MCF 10A (cell line): ENCODE measurements at places on chromosomes 2 and 18. TPM values are rescaled to one million over a fixed set of nuclear protein-coding genes. Genes with fewer than 3 reads are reported as not detected.
A peak's percentile ranks its signal among the peaks of the same experiment; 100 is the strongest.

- peak; percentile 1 for DNase-seq
Measured at GRCh38 chr18:26406854-26407517, 141.4 kb downstream of the KCTD1 start.

- DNase-seq, result no peak
Measured at GRCh38 chr2:236117861-236118269, 50.3 kb downstream of the GBX2 start.

- no peak for DNase-seq
Measured at GRCh38 chr2:213281156-213281555, 3.1 kb upstream of the SPAG16 start.

- DNase-seq, result no peak
Measured at GRCh38 chr2:69243652-69244051, 143.4 kb downstream of the GFPT1 start.

DNA sequence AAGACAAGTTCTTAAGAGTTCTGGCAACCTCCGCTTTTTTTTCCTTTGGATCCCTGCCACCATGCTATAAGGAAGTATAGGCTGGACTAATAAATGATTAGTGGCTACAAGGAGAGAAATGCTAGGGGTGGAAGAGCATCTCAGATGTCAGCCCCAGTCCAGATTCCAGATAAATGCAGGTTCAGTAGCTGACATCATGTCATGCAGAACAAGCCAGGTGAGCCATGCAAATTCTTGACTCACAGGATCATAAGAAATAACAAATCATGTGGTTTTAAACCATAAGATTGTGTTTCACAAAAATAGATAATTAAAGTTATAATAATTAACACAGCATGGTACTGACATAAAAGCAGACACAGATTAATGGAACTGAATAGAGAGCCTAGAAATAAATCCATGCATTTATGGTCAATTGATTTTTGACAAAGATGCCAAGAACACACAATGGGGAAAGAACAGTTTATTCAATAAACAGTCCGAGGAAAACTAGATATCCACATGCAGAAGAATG, 152.9 kb upstream of the SESTD1 start:
- no peak for DNase-seq

DNA sequence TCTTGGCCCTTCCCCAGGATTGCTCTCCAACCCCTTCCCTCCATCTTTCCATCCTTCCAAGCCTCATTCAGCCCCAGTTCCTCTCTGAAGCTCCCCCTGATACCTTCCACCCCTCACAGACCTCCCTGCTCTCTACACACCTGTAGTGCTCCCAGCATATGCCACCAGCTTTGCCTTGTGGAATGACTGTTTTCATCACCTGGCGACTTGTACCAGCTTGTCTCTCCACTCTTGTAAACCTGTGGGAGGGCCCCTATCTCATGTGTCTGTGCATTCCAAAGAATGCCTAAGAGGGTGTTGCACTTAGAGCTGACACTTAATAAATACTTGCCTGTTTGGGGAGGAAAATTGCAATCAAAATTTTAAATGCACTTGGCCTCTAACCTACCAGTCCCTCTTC, 198.7 kb downstream of the BCL11A start:
- peak; percentile 57 for DNase-seq

- DNase-seq, result no peak
Measured at GRCh38 chr2:177633111-177633510, 240.5 kb downstream of the AGPS start.

DNA sequence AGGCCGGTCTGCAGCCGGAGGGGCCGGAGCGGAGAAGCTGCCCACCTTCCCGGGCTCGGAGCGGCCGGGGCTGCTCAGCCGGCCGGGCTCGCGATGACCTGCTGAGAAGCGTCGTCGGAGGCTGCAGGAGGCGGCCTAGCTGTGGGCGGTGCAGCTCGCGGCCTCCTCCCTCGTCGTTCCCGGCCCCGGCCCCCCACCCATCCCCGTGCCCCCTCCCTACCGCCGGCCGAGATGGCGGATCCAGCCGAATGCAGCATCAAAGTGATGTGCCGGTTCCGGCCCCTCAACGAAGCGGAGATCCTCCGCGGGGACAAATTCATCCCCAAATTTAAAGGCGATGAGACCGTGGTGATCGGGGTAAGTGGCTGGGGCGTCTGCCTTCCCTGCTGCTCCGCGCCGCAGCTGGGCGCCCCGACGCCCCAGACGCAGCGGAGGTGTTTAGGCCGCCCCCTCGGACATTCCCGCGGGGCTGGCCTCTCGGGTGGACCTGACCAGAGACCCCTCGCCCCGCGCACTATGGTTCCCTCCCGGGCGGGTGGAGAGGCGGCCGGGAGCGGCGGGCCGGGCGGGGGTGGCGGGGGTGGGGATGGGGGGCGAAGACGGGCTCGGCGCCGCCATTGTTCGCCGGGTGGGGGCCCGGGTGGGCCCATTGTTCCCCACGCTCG, 492 bp downstream of the KIF5C start:
- no peak for DNase-seq

- DNase-seq, result no peak
Measured at GRCh38 chr2:230156782-230157699, 62.7 kb downstream of the SP110 start.

DNA sequence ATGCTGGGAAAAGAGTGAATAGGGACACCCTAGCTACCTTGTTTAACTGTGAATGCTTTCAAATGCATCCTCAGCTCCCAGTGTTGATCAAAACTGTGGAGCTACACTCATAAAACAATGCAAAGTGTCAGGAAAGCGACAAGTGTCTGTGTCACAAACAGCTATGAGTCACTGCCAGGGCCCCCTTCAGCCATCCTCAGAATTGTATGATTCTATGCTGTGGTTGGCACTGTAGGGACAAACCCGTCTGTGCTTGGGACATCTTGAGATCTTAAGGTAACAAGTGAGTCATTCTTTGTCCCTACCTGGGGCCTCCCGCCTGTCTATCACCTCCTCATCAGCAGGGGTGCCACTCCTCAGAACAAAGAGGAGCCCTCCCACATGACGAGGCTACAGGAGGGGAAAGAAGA, 42.4 kb downstream of the KLF7 start:
- no peak for DNase-seq

- no peak for DNase-seq
Measured at GRCh38 chr18:56283316-56283715, 355.1 kb downstream of the TXNL1 start.

DNA sequence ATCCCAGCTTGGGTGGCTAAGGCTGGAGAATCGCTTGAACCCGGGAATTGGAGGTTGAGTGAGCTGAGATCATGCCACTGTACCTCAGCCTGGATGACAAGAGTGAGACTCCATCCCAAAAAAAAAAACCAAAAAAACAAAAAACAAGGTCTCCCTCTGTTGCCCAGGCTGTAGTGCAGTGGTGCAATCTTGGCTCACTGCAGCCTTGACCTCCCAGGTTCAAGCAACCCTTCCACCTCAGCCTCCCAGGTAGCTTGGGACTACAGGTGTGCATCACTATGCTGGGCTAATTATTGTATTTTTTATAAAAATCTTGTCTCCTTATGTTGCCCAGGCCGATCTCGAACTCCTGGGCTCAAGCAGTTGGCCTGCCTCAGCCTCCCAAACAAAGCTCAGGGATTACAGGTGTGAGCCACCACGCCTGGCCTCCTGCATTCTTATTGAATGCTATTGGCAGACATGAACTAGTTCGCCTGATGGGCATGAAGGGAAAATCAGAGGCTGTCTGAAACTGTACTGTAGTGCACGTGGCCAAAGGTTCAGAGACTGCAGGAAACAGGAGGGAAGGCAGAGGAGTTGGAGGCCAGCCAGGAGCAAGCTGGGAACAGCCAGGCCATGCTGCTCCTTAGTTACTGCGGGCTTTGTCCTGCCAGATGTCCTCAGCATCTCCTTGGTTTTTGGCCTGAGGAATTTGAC, 16.0 kb upstream of the ASXL2 start:
- DNase-seq, result peak; percentile 9

- DNase-seq, result no peak
Measured at GRCh38 chr18:43914018-43914417, 636.7 kb upstream of the SYT4 start.

- no peak for DNase-seq
Measured at GRCh38 chr18:22456116-22456480, 38.4 kb upstream of the CTAGE1 start.

DNA sequence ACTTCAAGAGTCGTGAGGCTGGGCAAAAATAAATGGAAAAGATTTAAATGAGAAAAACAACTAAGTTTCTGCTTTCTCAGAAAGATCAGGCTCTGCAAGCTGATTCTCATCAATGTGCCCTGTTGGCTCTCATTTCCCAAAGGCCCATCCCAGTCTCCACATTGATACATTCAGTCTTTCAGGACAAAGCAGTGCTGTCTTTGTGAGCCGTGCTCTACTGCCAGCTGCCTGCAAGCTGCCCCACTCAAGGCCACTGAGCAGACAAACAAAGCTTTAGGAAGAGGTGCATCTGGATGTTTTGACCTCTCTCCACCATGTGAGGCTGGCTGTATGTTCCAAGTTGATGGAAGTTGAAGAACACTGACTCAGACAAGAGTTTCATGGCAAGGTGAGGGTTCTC, 48.8 kb downstream of the FSHR start:
- no peak for DNase-seq

DNA sequence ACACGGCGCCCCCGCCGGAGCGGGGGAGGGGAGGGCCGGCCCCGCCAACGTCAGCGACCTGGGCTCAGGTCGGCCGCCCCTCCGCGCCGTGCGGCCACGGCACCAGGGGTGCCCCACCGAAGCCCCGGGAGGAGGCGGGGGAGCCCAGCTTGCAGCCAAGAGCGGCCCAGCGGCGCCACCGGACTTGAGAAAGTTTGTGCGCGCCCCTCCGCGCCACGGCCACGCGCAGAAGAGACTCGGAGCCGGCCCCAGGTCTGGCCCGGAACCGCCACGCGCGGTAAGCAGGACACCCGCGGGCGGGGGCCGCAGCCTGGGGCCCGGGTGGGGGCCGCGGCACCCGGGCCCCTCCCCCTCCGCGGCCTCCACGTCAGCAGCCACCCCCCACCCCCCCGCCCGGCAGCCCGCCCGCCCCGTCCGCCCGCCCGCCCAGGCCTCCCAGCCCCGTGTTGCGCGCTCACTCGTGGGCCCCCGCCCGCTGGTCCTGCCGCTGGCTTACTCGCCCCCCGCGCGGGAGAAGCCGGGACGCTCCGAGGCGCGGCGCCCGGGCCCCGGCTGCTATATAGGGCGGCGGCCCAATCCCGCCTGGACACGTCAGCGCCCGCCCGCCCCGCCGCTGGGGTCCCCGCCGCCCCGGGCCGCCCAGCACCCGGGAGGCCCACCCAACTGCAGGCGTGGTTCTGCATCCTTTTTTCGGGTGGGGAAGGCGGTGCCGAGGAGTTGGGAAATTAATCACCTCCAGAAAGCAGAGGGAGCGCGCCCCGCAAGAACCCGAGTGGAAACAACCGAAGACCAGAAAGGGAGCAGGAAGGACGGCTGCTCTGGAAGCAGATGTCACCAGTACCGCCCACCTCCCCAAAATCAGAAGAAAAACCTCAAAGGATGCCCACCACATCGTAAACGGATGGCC, 42.9 kb downstream of the HDLBP start:
- peak; percentile 40 for DNase-seq

DNA sequence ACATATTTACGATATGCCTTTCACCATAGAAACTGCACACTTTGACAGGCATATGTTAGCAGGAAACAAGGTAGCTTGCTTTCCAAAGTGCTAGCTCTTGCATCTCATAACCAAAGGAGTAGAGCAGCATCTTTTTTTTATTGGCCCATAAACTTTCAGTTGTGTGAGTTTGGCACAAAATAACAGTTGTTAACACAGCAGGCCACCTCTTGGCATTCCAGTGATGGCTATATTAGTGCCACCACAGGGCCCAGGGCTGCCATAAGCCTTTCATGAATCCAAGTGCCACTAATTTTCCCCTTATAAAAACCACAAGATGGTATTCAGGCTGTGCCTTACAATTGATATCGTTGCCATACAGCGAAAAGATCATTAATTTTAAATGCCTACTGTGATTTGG, 40.3 kb upstream of the KLF7 start:
- DNase-seq, result no peak

DNA sequence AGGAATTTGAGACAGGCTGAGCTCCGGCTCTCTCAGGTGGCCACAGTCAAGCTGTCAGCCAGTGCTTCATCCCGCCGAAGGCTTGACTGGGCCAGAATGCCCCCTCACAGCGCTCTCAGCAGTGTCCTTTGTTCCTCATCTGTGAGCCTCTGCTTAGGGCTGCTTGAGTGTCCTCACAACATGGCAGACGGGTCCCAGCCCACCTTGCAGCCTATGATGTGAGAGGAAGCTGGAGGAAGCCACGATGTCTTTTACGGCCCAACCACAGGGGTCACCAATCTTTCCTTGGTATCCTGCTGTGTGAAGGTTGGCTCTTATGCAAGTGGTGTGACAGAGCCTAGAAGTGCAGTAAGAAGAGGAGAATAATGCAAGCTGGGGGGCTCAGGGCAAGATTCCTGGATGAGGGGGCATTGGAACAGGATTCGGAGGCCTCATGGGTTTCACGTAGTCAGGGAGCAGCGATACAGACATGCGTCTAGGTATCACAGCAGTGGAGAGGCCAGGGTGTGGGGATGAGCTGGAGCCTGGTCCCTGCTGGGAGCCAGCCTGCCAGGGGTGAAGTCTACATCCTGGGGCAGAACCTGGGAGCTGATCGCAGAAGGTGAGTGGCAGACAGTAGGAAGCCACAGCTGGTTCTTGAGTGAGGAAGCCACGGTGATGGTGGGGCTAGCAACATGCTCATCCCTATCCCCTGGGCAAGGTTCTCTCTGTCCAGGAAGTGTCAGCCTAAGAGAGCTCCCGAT, 234.1 kb downstream of the GLI2 start:
- DNase-seq, result no peak

DNA sequence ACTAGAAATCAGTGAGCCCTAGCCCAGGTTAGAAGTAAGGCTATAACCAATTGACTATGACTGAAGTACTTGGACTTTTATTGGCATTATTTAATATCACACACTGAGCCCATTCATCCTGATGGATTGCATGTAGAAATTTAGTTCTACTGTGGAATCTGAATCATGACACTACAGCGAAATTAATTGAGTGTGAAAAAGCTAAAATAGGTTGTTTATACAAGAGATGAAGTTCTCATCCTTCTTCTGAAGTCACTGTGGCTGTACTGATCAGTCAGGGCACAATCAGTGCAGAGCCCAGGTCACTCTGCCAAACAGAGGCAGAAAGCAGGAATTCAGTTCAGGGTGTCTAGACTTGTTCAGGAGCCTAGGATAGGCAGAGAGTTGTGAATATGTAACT, 158.9 kb downstream of the BABAM2 start:
- DNase-seq, result no peak

GRCh38 chr18:38635709-38636430, 1070.3 kb upstream of the CELF4 start:
- no peak for DNase-seq

DNA sequence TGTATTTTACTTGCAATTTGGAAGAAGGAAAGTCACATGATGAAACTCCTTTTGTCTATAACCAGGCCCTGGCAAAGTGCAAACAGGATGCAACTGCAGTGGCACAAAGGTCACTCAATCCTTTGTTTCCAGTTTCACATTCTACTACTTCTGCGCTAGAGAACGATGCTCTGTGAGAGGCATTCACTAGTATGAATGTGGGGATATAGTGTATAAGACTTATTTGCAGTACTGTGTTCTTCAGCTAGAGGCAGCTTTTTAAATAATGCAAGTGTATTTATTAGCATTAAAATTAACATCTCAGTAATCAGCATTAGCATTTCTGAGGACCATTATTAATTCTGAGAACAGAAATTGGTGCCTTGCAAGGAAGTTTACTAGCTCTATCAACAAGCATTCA, 68.9 kb downstream of the PRPF40A start:
- no peak for DNase-seq

- no peak for DNase-seq
Measured at GRCh38 chr2:171404719-171405118, 29.1 kb downstream of the METTL8 start.

Gene COL4A3
- 0.12 and 0.49 TPM in 2 replicates for total RNA-seq

Gene SIX3
- total RNA-seq, result not detected in 2 replicates

Gene C2orf66
- total RNA-seq, result 0.61 and 0.98 TPM in 2 replicates

Gene HOXD12
- total RNA-seq, result not detected in 2 replicates

Gene DNAH7
- 0.91 and 0.98 TPM in 2 replicates for total RNA-seq

Gene PDCL3
- 24.2 and 27.1 TPM in 2 replicates for total RNA-seq
